Posterior vena cava (tissue), 2 donors: ENCODE measurements at places on chromosomes 7 and 10. TPM values are rescaled to one million over a fixed set of nuclear protein-coding genes. Genes with fewer than 3 reads are reported as not detected.

Gene GRM3
- not detected for total RNA-seq

Gene HERPUD2
- total RNA-seq: 21.1 TPM

Gene MYL10
- not detected for total RNA-seq

Gene STEAP4
- 124 TPM for total RNA-seq

Gene OIT3
- total RNA-seq: not detected

Gene SHH
- not detected for total RNA-seq
